ENCODE measurements at places on chromosomes 5 and 9. TPM values are rescaled to one million over a fixed set of nuclear protein-coding genes. Genes with fewer than 3 reads are reported as not detected.

- DNase-seq: no peak
Measured at GRCh38 chr9:19162026-19162366, 34.7 kb upstream of the PLIN2 start.

DNA sequence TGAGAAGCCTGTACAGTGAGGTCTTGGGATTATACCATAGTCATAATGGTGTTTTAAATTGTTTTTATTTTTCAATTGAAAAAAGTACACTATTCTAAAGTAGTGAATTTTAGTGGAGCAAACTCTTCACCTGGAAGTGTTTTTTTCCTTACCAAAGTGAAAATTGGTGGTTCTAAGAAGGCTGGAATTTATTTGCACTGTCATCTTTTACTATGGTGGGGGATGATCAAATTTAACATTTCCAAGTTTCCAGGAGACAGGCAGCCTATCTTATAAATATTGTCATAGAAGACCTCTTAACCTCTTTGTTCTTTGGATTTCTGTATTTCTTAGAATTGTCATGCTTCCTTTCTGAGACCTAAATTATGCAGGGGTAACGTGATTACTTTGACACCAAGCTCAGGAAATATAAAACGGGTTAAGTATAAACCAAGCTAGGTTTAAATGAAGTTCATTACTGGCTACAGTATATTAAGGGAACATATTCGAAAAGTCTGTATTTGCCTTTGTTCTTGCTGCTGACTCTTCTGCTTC lies 20.2 kb downstream of the NDFIP1 start:
- no peak for DNase-seq

- DNase-seq: no peak
Measured at GRCh38 chr5:164302533-164303235, 797.3 kb downstream of the MAT2B start.

DNA sequence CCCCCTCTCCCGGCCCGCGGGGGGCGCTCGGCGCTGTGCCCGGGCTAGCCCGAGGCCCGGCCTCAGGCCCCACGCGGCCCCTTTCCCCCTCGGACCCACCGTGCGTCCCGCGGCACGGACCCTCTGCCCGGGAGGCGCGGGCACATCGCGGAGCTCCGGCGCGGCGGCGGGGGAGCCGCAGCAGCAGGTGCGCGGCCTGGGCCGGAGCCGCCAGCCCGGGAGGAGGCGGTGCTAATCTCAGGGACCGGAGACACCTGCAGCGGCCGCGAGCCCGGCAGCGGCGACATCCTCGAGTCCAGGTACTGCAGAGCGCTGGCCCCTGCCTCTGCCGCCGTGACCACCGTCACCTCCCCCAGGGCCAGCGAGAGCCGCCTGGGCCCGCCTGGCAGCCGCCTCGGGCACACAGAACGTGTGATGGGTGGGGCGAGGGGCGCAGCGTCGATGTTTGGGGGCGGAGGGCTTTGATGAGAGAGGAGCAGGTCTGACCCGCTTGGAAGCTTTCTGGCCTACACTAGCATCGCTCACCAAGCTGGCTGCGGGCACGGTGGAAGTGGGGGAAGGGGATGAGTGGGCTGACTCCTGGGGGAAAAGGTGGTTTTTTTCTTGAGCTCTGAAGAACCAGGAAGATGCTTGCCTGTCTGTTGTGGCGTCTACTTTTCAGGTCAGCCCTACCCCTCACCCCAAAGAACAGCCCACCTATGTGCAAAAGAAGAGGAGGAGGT lies 524 bp downstream of the CYFIP2 start:
- DNase-seq: no peak

- DNase-seq: no peak
Measured at GRCh38 chr5:39352951-39353350, 11.3 kb downstream of the C9 start.

GRCh38 chr5:139690064-139690802 lies 42.1 kb downstream of the CXXC5 start:
- DNase-seq: no peak

DNA sequence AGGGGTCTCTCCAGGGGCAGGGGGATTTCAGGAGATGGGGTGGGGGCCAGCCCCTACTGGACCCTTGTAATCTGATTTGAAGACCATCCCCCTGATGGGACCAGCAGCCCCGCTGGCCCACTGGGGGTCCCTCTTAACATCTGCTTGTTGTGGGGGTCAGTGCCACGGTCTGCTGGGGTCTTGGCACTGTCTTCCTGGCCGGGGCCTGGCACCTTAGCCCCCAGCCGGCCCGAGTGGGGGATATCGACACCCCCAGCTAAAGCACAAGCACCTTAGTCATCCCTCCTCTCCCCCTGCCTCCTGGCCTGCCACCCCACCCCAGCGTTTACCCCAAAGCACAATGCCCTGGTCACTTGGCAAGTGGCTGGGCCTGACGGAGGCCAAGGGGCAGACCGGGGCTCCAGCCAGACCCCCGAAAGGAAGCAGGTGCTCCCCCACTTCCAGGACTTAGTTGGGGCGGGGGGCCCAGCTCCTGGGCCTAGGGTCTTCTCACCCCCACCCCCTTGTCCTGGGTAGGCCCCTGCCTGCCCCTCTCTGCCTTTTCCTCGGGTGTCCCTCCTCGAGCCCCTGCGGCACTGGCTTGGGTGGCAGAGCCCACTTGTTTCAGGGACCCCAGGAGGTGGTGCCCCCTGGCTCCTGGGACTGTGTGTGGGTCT lies 1.4 kb upstream of the NFX1 start:
- DNase-seq: no peak

- DNase-seq: peak; percentile 92
Measured at GRCh38 chr9:87599901-87600610, 102.4 kb downstream of the DAPK1 start.

GRCh38 chr9:40884072-40884901 lies 244.2 kb downstream of the FOXD4L6 start:
- DNase-seq: no peak

GRCh38 chr5:81854915-81855314 lies 104.0 kb upstream of the SSBP2 start:
- no peak for DNase-seq

DNA sequence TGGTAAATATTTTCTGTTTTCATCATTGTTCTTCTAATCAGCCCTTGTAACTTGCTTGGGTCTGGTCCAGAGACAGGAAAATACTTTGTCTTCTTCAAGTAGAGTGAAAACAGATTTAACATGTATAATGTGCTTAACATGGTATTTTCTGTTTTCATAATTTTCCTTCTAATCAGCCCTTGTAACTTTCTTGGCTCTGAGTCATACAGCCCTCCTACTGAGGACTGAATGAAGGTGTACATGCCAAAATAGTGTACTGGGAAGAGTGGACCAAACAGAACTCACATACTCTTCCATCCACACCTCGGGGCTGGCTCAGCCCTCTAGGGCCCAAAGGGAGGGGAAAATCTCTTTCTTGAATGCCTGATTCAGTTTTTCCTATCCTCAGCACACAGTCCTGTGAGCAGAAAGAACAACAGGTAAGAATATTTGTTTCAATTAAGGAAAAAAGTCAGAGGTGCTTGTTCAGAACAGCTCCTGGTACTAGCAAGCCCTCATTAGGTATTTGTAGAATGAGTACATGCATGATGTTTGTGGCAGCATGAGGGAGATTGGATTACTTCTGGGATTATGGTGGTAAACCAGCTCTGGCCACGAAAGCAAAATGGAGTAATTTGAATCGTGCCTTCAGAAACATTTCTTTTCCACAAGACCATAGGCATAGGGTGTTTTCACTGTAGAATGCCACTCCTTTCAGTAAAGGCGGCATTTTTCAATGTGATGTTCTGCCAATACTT lies 24.2 kb upstream of the MACIR start:
- no peak for DNase-seq

- DNase-seq: no peak
Measured at GRCh38 chr9:33662871-33663270, 132.5 kb upstream of the PRSS3 start.

DNA sequence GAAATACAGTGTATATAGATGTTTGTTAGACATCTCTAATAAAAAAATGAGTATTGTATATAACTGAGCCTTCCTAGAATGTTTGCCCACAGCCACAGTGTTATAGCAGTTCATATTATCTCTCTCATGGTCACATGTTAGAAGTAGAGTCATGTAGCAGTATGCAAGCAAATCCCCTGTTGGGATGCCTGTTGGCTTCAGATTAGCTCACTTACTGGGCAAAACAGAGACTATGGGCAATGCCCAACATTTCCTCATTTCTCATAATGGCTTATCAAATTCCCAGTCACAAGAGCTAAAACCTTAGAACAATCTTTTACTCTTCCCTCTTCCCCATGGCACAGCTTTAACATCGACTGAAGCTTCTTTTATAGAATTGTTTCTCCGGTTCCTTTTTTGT lies 27.0 kb upstream of the PDCD1LG2 start:
- no peak for DNase-seq

Gene DMRT2
- 33.7 TPM for polyA plus RNA-seq

Gene CSF2
- not detected for polyA plus RNA-seq

Gene NRG2
- 1.5 TPM for polyA plus RNA-seq

Gene FOXD4L6
- polyA plus RNA-seq: not detected

Gene C9orf153
- 0.22 TPM for polyA plus RNA-seq
